ENCODE measurements at places on chromosomes 2 and 18.

DNA sequence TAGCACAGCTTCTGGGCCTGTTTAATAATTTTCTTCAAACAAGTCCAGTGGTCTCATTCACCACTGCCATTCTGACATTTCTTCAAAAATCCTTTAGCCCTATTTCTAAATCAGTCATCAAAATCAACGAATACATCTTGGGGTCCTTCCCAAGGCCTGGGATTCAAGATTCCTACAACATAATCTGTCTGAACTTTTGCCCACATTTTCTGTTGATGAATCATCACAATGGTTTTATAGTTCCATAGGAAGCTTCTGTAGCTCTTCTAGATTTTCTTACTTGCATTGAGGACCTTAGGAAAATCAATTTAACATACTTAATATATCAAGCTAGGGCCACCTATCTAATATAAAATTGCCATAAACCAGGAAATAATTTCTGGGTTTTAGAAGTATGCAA, 811.8 kb upstream of the ACVR2A start:
- DNase-seq: no peak

DNA sequence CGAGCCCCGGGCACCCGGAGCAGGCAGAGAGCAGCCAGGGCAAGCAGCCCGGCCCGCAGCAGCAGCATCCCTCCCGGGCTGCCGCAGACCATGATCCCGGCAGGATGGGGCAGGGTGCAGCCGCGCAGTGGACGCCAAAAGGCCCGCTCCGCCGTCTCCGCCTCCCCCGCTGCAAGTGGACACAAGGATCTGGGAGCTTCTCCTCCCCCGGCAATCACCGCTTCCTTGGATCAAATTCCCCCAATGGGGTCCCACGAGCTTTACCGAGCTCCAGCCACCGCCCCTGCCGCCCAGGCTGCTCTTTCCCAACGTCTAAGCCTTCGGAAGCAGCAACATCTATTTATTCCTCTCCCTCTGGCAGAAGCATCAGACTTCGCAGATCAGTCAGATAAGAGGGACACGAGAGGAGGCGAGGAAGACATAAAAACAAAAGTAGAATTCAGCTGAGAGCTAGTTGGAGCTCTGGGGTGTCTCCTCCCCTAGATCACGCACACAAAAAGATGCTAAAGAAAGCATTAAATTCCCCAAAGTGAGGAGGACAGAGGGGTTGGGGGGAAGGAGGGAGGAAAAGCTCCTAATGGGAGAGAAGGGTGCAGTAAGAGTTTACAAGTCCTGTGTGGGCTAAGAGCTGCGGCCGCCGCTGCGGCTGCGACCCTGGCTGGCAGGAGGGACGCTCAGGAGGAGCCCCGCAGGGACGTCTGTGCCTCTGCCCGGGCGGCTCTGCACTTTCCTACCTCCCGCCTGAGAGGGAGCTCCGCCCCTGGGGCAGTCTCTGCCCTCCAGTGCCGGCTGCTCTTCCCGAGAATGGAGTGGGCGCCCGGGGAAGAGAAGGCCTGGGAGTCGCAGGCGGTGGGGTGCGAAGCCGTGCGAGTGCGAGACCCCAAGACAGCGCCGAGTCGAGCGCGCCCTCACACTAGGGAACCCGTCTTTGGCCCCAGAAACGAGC, at the start of gene FRZB:
Gene FRZB, minus strand, starts transcription at position 177 of the 946 bp plus-strand sequence. Its CDS starts 85 bp downstream, at position 92.
- no peak for DNase-seq

DNA sequence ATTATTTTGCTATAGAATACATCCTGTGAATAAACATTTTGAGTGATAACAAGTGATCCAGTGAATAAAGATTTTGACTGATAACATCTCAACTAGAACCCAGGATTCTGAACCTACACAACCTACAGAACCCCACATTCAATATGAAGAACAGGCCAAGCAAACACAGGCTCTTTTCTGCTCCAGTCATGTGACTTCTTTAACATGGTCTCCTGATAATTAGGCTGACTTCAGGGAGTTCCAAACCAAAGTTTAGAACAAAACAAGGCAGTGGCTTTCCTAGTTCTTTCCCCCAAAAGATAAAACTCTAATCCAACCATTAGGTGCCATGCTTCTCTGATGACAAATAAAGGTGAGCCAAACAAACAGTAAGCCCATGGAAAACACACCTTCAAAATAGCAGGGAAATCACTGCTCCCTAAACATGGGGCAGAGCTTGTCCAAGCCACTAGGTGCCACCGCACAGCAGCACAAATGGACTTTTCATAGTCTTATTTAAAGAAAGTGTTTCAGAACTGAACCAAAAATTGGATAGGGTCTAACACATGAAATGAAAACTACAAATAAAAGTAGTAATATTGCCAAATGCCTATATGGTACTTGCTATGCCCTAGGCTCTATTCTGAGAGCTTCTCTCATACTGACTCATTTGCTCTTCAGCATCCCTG, 95.3 kb downstream of the EVA1A start:
- DNase-seq: no peak

GRCh38 chr2:24410976-24411375, 50.6 kb upstream of the ITSN2 start:
- no peak for DNase-seq

- no peak for DNase-seq
Observed at GRCh38 chr2:69592511-69592910, 51.0 kb downstream of the AAK1 start.

Data from activated CD8-positive, alpha-beta memory T cell treated with anti-CD3 and anti-CD28 coated beads for 1 hour (primary cell).